ENCODE measurements at places on chromosomes 16 and 17.

DNA sequence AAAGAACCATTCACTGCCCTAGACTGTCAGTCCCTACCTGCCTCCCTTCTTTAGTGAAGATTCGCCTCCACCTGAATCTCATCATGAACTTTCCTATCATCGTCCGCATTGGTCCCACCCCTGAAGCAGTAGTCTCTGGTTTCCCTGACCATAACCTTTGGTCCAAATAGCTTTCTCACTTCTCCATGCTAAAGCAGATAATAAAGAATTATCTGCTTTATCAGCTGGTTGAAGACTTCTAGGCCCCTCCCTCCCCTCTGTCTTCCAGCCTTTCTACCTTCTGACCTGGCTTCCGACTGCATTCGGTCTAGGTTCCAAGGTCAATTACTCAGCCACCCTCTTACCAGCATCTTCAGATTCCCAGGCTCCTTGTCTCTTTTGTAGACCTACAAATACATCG, 650.9 kb downstream of the HS3ST4 start:
- DNase-seq, result no peak

DNA sequence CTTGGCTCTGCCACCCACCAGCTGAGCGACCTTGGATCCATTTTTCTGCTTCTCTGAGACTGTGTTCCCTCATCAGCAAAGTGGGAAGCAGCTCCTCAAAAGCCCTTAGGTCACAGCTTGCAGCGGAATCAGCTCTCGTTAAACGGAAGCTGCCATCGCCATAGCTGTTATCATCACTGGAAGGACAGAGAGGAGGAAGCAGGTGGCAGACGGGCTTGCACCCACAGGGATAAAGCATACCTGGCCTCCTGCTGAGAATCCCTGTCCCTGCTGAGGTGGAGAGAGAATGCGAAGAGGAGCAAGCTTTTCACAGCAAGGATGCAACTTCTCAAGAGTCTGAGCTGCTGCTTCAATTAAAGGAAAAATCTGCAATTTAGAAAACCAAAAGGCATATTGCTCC, 106.6 kb downstream of the CLEC16A start:
- no peak for DNase-seq

DNA sequence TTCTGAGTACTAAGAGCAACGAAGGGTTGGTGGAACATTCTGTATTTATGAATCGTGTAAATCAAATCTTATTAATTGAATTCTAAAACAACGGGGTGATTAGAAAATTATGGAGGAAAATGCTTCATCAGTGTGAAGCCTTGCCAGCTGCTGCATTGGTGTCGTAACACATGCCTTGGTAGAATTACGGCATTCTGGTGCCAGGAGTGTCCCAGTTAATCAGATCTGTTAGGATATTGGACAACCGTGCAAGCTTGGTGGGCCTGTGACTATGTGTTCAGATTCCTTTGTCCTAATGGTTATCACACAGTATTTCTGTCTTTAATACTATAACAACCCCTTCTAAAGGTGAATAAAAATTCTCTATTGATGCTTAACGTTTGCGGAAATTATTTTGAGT, 44.2 kb upstream of the TANC2 start:
- DNase-seq, result no peak

DNA sequence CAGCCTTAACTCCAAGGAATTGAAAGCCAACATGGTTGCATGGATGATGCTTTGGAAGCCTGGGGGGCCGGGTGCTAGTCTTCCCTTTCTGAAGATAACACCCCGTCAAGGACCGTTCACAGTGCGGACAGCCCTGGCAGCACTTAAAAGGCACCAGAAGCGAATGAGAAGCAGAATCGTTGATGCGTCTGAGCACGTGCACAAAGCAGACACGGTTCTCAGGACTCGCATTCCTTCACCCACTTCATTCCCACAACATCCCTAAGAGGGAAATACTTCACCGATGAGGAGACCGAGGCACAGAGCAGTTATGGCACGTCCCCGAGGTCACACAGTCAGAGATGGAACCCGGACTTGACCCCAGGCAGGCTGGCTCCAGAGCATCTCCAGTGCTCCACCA, 14.2 kb downstream of the TRPV1 start:
- DNase-seq, result no peak

DNA sequence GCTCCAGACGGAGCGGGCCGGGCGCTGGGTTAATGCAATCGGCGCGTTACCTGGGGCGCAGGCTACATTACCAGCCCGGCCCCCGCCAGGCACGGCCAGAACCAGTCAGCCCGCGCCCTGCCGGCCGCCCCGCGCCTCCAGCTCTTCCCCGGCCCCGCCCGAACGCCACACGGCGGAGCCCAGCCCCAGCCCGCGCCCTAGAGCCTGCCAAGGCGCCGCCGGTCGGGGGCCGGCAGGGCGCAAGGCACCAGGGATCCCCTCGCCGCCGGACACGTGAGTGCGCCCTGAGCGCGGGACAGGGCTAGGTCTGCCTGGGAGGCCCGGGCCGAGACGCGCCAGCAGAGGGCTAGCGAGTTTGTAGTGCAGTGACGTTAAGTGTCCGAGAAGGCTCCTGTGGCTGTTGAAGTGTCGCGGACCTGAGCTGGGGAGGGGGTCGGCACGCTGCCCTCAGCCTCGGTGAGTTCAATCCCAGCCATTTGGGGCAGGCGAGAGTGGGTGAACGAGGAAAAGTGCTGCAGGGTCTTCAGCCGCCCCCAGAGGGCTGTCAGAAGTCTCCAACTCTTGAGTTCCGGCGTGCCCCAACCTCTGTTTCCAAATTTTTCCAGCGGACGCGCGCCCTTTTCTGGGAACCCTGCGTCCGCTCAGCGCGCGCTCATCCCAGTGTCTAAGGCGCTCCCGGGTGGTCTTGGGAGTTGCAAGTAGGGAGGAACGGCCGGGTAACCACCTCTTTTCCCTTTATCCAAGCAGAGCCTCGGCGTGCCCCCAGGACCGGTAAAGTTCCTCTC, at the start of gene SLC6A2:
Gene SLC6A2 (plus strand): TSS at position 92 of the 785 bp plus-strand sequence. CDS start 707 bp downstream, outside the sequence.
- DNase-seq, result no peak

DNA sequence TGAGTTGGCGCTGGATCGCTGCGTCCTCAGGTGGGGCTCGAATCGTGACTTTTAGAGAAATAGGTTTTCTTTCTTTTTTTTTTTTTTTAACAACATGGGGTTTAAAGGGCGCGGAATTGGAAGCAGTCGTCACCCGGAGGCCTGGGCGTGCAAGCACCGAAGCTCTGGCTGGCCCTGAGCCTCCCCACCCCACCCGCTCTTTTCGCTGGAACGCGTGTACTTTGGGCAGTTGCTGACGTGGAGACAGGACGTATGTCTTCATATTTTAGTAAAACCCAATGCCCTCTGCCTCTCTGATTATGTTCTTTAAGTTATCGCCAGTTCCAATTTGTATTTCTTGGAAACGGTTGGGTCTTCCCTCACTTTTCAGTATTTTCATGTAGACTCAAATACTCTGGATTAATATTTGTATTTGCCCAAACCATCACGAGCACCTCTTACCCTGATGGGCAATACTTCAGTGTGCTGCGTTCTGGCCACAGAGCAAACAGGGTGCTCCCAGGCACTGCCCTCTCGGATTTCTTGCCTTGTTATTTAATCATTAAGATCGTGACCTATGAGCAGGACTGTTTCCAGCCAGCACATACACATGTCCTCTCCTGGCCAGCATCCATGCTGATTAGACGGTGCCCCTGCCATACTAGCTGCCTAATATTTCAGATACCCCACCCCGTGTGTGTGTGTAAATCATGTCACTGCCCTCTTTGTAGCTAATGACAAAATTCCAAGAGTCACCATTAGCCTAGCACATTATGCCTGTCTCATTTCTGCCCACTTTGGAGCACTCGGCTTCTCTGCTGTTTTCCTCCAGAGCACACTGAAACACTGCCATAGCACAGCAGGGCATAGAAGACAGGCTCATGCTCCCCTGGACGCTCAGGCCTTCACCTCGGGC, 805 bp upstream of the C16orf95 start:
- DNase-seq, result peak; percentile 59

DNA sequence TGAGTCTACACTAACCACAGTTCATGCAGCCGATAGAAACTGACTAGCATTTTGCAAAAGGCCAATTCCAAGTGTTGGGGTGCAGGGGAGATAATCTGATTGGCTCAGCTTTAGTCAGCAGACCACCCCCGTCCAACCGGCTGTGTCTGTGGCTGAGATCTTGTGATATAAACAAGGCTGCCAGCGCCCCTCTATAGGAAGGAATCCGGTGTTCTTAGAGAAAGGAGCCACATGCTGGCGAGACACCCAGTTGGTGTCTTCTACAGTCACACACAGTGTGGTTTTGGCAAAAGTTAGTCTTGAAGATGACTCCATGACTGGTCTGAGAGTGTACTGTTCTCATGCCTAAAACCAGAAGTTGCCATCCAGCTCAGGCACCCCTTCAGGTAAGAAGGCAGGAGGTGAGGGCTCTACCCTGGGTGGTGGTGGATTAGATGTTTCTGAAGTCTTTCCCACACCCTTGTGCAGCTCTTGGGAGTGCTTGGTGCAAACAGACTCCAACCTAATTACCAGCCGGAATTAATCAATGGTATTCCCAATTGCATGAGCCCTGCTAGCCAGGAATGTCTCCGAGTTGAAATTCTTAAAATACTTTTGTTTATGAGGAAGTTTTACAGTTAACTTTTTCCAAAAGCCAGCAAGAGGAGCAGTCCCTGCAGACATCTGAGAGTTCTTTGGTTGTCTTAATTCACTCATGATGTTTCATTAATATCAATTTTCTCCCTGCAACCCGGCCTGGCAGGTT, 172.3 kb upstream of the IRX6 start:
- no peak for DNase-seq

- no peak for DNase-seq
These were observed 6.6 kb downstream of the ABCA5 start for GRCh38 chr17:69320210-69320907.

DNA sequence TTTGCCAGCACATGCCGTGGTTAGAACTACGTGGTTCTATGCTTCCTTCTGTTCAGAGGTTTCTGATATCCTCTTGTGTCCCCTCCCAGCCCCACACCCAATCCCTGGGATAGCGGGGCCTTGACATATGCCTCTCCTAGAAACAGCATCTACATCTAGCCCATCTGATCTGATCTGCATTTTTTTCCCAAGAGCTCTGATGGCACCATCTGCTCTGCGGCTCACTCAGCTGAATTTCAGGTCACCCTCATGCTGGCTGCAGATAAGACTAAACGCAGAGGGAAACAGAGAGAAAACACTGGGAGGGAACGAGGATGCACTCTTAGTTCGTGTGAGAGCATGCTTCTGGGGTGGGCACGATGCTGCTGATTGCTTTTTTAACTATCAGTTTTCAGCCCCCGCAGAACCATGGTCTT, 10.7 kb downstream of the WIPI1 start:
- no peak for DNase-seq

- DNase-seq, result no peak
These were observed 558.9 kb upstream of the HSBP1 start for GRCh38 chr16:83248735-83249463.

GRCh38 chr16:54303613-54304012, 17.0 kb upstream of the IRX3 start:
- no peak for DNase-seq

DNA sequence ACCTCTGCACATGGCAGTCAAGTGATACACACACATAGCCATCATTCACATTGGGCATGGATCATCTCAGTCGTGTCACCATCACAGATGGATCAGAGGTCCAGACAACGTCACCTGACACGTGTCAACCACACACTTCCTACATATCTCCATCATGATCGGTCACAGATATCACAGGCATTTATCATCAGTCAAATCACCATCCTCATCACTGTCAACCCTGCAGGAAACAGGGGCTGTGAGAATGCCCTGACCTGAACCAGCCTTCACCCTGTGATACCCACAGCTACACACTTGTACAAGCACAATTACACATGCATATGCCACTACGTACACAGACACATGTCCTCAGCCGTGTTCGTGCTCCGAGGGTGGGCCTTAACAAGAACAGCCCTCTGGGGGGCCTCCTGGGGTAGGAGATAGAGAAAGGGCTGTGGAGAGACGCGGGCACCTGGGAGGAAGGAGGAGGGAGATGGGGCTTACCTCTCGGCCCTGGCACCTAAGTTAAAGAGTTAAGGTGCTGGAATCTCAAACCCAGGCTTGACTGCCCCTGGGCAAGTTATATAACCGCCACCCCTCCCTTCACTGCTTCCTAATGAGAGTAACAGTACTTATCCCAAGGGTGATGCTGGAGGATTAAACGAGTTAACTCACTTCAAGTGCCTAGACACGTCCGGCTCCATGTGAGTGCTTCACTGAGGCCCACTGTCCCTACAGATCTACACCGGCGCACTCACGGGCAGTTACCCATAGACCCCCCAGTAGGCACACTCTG, 1.1 kb downstream of the SLC12A4 start:
- DNase-seq, result peak; percentile 34

- no peak for DNase-seq
These were observed 124.0 kb downstream of the SEC14L1 start for GRCh38 chr17:77264617-77265230.

DNA sequence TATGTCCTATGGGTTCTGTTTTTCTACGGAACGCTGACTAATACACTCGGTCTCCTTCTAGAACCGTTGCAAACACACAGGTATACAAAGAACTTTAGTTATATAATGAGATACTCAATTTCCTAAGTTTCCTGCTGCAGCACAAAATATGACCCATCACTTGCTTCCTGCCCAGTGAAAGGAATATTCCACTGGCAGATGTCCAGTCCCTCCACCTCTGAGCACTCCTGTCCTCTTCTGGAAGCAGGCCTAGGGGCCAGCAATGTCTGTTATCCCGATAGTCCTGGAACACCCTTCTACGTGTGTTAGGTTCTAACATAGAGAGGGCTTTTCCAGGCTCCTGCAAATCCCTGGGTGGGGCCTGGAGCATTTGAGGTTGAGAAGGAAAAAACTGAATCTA, 32.7 kb downstream of the ADAMTS18 start:
- no peak for DNase-seq

- DNase-seq, result no peak
These were observed 22.3 kb downstream of the TSPOAP1 start for GRCh38 chr17:58306131-58306951.

DNA sequence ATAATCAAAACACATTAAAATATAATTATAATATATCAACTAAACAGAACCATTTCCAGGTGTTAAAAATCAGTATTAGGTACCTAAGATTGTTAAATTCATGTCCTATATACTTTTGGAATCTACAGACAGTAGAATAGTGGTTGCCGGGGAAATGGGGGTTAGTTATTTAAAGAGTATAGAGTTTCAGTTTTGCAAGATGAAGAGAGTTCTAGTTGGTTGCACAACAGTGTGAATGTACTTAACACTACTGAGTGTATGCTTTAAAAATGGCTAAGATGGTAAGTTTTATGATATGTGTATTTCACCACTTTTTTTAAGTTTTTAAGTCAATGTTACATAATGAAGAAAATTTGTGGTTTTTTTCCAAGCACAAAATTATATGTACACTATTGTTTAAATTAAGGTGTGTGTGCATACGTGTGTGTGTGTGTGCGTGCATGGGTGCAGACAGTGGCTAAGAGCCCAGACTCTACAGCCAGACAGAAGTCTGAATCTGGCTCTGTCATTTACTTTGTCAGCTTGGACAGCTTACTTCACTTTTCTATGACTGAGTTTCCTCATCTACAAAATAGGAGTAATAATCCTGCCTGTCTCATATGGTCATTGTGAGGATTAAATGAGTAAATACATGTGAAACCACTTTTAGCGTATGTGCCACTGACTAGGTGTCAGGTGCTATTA, 25.3 kb upstream of the PHAF1 start:
- DNase-seq, result no peak

Data from stimulated activated naive CD8-positive, alpha-beta T cell treated with anti-CD3 and anti-CD28 coated beads, Interleukin-15, Interleukin-2, amounts not matched to agents 100 U/mL and 50 U/mL, for 24 hours (primary cell).